Fibroblast of the conjunctiva (primary cell): ENCODE measurements at places on chromosomes 7 and 10.

DNA sequence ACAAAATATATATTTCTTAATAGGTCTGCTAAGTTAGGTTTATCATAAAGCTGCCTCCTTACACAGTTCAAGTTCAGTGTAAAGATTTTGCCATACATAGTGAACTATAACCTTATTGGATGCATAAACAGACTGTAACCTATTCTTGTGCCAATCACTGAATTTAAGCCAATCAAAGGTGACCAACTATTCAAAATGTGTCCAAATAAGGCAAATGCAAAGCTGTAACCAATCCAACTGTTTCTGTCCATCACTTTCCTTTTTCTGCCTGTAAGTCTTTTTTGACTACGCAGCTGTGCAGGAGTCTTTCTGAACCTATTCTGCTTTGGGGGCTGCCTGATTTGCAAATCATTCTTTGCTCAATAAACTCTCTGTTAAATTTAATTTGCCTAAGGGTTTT lies 11.6 kb upstream of the DNMBP start:
- DNase-seq: no peak

- no peak for DNase-seq
Measured at GRCh38 chr7:44794331-44794730, 2.1 kb upstream of the PPIA start.

DNA sequence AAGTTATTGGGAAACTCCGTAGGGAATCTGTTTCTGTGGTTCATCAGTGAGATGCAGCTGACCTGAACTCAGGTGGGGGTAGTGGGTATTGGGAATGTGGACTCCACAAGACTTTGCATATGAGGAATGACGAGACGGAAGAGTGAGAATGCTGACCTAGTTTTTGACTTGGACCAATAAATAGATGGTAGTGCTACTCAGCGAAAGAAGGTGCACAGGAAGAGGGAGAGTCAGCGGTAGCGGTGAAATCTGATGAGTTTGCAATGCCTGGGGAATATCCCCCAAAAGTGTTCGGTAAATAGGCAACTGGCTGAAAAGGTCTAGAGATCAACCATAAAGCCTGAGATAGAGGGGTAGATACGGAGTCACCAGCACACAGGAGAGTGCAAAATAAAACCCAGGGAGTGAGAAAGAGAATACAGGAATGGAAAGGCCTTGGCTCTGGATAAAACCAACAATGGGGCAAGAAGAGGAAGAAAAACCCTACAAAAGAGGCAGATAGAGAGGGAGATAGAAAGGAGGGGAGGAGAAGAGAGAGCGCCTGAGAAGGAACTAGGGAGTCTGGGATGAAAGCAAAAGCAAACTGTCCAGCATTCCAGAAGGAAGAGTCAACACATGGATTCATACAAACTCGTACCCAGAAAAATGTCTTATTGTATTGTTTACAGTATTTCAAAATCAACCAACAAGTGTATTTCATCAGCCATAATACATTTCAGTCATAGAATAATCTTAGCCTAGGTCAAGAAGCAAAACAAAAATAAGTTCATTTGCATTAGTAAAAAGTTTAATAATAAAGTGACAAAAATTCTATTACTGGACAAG lies 5.4 kb downstream of the ARHGAP21 start:
- peak; percentile 51 for DNase-seq

DNA sequence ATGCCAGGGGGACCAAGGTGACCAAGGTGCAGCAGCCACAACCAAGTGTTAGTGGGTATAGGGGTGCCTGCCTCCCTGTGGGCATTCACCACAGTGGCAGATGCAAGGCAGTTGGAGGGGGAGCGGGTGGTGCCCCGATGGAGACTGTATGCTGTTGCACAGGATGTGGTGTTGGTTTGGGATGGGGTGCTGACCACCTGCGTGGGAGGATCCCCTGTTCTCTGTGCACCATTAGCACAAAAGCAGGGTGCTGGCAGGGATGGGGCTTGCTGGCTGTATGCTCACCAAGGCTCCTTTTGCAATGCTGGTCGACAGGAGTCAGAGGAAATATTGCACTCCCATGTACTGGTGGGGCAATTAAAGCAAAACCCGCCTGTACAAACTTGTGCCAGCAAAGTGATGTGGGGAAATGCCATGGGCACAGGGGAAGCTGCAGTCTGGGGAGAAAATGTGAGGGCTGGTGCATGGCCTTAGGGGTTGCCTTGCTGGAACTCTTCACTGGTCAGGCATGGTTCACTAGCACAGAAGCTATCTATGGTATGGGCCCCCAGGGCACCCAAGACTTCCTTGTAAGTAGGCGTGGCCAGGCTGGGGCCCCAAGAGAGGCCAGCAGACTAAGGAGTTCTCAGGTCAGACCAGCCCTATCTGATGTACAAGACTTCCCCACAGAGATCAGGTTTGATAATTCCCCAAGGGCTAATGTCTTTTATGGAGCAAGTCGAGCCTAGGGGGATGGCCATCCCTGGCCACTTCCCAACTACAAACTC lies 51.9 kb upstream of the GNAT3 start:
- no peak for DNase-seq

DNA sequence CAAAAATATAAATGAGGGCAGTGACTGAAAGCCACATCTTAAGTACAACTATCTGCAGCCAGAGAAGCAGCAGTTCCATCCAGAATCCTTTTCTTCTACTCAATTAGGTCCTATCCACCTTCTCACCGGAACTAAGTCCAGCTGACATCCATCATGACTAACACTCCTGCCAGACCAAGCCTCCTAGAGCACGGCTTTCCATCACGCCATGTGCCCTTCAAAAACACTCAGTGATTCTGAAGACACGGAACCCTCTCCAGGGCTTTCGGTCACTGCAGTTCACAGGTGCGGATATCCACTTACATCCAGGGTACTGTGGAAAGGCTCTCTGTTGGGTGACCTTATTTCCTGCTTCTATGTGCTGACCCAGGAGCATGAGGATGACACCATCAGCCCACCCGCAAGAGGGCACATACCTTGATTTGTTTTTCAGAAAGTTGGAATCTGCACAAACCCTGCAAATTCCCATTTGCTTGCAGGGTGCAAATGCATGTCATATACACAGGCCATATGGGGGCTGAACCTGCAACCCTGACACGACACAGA lies 64.3 kb downstream of the FAM171A1 start:
- no peak for DNase-seq

DNA sequence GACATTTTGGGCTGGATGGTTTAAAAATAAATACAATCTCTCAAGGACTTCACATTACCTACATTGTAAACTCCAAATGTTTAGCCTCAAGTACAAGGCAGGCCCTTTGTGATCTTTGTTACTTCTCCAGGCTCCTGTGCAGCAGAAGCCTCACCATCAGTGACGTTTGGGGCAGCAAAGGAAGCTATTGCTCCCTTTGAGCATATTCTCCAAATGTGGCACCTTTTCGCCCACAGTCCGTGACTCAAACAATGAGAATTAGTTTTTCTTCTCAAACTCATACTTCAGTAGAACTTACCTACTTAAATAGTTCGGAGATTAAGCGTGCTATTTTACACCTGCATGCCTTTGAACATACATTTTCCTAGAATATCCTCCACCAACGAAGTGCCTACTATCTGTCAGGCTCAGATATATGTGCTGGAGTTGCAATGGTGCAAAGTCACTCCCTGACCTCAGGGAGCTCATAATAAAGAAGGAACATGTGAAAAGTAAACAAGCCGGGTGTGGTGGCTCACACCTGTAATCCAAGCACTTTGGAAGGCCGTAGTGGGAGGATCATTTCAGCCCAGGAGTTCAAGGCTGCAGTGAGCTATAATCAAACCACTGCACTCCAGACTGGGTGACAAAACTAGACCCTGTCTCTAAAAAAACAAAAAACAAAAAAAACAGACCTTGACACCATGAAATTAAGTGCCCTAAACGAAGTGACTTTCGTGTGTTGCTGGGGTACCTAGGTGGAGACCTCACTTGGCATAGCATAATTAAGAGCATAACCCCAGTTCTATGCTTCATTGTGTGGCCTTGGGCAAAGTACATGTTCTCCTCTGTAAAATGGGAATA lies 1.2 kb upstream of the ABCF2 start:
- DNase-seq: no peak
